Renal cortical epithelial cell (primary cell): ENCODE measurements at places on chromosomes 3 and 15. TPM values are rescaled to one million over a fixed set of nuclear protein-coding genes. Genes with fewer than 3 reads are reported as not detected.

Gene KNSTRN
- total RNA-seq = 34.2 and 58.5 TPM in 2 replicates

Gene C3orf49
- total RNA-seq = not detected in 2 replicates

Gene LRRK1
- total RNA-seq = 9.2 and 21.8 TPM in 2 replicates

Gene THUMPD3
- total RNA-seq = 51.4 and 75.0 TPM in 2 replicates

Gene XPC
- 31.8 and 135 TPM in 2 replicates for total RNA-seq

Gene TM2D3
- total RNA-seq = 46.2 and 57.1 TPM in 2 replicates

Gene HOMER2
- total RNA-seq = 56.6 and 58.9 TPM in 2 replicates

Gene VIPR1
- 0.25 and 0.69 TPM in 2 replicates for total RNA-seq

Gene GOLGA8S
- 0.10 TPM in 1 of 2 replicates, not detected in the other for total RNA-seq

Gene EPM2AIP1
- 5.0 and 14.6 TPM in 2 replicates for total RNA-seq

Gene RAB6B
- total RNA-seq = 4.3 and 5.2 TPM in 2 replicates

Gene HIGD2B
- total RNA-seq = 0.15 TPM in 1 of 2 replicates, not detected in the other

Gene HYKK
- 1.9 and 4.8 TPM in 2 replicates for total RNA-seq
